NCI-H1930 (cell line): ENCODE measurements at places on chromosomes 7 and 10.

DNA sequence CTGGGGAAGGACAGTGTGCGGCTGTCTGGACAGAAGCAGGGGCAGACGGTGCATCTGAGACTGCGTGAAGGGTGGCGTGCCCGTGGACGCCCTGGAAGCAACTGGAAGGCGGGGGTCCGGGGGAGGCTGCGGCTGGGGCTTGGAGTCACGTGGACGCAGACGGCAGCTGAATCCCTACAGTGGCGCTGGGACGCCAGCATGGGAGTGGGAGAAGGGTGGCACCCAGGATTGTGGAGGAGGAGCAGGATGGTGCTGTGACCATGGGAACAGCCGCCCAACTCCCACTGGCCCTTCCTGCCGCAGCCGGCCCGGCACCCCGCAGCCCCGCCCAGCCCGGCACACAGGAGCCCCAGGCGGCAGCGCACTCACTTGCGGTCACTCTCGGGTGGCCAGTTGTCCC, 9.7 kb downstream of the INTS1 start:
- DNase-seq: no peak

DNA sequence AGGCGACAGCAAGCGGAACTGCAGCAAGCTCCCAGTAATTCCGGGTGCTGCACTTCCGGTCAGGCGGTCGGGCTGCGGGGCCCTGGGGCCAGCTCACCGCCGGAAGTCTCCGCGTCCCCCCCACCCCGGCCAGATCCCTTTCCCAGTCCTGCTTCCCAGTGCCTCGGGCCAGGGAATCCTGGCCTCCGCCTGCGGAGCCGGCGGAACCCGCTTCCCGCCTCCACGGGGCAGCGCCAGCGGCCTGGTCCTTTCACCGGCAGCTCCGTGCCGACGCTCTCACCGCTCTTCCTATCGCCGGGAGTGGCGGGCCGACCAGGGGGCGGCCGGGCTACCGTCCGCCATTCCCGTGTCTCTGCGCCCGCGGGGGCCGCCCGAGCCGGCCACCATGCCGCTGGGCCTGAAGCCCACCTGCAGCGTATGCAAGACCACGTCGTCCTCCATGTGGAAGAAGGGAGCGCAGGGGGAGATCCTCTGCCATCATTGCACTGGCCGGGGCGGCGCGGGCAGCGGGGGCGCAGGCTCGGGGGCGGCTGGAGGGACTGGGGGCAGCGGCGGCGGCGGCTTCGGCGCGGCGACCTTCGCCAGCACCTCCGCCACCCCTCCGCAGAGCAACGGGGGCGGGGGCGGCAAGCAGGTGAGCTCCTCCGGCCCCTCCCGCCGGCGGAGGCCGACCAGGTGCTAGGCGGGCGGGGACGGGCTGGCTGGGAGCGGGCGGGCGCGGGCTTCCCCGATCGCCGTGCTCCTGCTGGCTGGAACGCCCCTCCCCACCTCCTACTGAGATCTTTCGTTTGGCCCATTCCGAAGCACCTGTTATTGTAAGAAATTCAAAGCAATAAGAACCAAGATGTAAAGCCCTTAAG, at the start of gene GATAD1:
Gene GATAD1, plus strand, starts transcription at position 138 of the 860 bp plus-strand sequence. Its CDS starts 248 bp downstream, at position 386.
- DNase-seq: peak; percentile 92

- DNase-seq: no peak
These were observed 117.2 kb downstream of the LRRTM3 start for GRCh38 chr10:67043041-67043440.

DNA sequence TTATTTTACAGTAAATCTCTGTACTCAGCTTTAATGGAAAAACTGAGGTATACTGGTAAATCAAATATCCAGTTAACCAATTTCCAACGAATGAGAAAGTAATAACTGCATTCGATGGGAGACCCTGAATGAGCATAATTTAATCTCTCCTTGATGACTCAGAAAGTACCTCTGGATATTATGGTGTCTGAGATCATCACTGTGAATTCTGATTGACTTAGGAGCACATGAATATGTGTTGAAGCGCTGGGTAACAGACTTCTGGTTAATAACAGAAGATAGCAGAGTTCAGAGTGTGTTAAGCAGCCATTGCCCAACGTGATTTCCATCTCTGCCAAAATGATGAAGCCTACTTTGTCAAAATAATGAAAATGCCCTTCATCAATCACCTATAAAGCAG, 116.6 kb downstream of the NRP1 start:
- no peak for DNase-seq

- no peak for DNase-seq
These were observed 99.4 kb downstream of the RNF216 start for GRCh38 chr7:5681979-5682546.

GRCh38 chr7:77308792-77309191, 107.4 kb downstream of the GSAP start:
- DNase-seq: no peak

DNA sequence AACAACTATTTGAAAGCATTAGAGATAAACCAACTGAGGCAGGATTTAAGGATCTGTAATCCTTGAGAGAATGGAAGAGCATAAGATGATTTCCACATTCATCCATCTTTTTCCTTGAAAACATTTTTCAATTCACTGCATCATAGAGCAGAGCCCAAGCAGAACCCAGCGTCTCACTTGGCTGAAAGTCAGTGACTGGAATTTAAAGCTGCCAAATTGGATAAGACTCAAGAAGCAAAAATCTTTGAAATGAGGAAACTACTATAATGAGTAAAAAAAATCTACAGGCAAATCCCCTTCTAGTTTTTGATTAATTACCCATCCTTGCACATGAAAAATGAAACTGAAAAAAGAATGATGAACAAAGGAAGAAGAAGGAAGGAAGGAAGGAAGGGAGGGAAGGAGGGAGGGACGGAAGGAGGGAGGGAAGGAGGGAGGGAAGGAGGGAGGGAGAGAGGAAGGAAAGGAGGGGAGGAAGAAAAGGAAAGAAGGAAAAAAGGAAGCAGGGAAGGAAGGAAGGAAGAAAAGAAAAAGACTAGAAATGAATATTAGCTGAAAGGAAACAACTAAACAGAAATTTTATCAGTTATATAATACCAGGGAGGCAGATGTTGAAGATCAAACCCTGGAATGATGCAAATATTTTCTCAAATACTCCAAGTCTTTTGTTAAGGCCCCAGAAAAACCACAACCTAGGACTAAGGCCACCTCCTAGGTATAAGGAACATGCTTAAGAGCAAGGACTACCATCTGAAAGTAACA, 336.3 kb upstream of the MAGI2 start:
- no peak for DNase-seq

GRCh38 chr7:64614812-64615211, 51.1 kb upstream of the ZNF107 start:
- DNase-seq: no peak

- DNase-seq: no peak
These were observed 1101.7 kb upstream of the GHITM start for GRCh38 chr10:83037653-83038052.

GRCh38 chr10:108631332-108631731, 1292.0 kb downstream of the XPNPEP1 start:
- no peak for DNase-seq

GRCh38 chr10:124709861-124710260, 34.3 kb downstream of the FAM53B start:
- DNase-seq: no peak

- DNase-seq: no peak
These were observed 51.8 kb upstream of the CHST3 start for GRCh38 chr10:71912431-71912830.

DNA sequence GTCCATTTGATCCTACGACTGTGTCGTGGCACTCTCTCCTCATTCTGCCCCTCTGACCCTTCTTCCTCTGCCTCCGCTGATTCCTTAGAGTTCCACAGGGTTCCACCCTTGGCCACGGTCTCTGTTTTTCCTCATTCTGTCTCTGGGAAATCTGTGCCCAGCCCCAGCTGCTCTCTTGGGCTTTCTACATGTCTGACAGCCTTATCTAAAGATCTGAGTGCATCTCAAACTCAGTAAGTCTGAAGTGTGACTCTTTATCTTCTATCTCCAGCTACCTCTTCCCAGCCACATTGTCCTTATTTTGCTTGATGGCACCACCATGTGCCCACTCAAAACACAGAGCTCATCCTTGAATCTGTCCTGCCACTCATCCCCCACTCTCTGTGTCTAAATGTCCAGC, 62.1 kb upstream of the AQP1 start:
- DNase-seq: no peak

GRCh38 chr7:93895859-93896600, 5.5 kb upstream of the TFPI2 start:
- no peak for DNase-seq
